ENCODE measurements at places on chromosomes 4 and X. TPM values are rescaled to one million over a fixed set of nuclear protein-coding genes. Genes with fewer than 3 reads are reported as not detected.

The ARMCX4 gene
- total RNA-seq, result 0.70 TPM

The ACTRT1 gene
- not detected for total RNA-seq

The PRDM8 gene
- total RNA-seq, result 6.2 TPM

The PDLIM3 gene
- total RNA-seq, result 11.3 TPM

The SCRG1 gene
- 1.4 TPM for total RNA-seq

The GCNA gene
- 4.3 TPM for total RNA-seq

The HSFX2 gene
- total RNA-seq, result 0.68 TPM

The MND1 gene
- 1.9 TPM for total RNA-seq

The TLL1 gene
- 0.12 TPM for total RNA-seq

The OPHN1 gene
- 1.4 TPM for total RNA-seq

The DCAF12L1 gene
- not detected for total RNA-seq

The NUDT11 gene
- 13.5 TPM for total RNA-seq

The UGT2B10 gene
- total RNA-seq, result not detected

The ETDA gene
- total RNA-seq, result not detected

Measured in pericardium fibroblast (primary cell).